Esophagus squamous epithelium (tissue), 5 donors: ENCODE measurements at places on chromosomes 7 and 10.

DNA sequence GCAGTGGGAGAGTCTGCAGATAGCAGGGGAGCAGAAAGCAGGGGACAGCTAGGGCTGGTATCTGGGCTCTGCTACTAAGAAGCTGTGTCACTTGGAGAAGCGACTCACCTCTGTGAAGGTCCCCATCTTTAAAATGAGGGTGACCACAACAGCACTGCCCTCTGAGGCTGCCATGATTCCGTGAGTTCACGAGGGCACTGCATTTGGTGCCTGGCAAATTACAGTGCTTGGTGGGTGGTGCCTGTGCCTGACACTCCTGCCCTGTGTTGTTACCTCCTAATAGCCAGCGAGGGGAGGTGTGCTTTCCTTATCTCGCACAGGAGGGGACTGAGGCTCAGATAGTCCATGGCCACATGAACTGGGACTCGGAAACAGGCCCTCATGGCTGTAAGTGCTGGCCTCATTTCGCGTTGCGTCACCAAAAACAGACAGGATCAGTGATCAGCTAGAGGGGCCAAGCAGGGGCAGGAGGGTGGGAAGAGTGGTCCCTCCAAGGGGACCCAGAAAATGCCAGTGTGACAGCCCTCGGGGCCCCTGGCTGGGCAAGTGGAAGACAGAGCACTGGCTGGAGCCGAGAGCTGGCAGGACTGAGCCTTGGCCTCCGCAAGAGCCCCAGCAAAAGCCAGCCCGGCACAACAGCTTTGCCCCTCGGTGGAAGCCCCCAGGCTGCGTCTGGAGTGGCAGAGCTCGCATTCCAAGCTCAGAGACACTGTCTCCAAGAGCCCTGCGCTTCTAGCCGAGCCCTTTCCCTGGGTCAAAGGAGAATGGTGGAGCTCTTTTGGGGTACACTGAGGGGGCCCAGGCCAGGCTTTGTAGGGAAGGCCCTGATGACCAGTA is 17.3 kb upstream of the BNIP3 start:
- no peak for DNase-seq

DNA sequence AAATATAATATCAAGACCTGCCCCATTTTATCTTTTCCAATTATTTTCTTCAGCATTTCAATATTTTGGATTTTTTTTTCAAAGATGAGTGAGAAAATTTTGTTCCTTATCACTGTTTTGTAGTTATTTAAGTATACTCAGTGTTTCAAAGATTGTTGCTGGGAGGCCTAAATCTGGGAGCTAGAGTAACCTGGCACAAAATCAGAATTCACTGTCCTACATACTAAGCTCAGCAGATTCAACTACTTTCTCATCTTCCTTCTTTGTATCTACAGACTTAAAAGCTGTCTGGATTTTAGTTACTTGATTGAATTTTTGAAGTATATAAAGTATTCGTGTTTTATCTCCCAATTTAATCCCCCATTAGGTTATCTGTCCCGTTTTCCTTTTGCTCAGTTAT is 85.9 kb downstream of the TAX1BP1 start:
- DNase-seq: no peak

- DNase-seq: no peak
Measured at GRCh38 chr7:22332461-22332870, 24.5 kb downstream of the RAPGEF5 start.

DNA sequence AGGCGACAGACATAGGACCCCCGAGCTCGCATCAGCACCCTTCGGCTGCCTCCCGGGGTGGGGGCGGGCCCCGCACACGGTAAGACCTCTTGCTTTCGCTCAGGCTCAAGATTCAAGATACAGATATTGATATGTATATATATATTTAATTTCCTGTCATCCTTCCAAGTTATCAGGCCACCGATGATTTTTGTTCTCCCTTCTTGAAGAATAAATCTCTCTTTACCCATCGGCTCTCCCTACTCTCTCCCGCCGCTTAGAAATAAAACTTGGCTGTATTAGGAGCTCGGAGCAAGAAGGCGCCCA is 603 bp downstream of the ADRA2A start:
- DNase-seq: no peak

DNA sequence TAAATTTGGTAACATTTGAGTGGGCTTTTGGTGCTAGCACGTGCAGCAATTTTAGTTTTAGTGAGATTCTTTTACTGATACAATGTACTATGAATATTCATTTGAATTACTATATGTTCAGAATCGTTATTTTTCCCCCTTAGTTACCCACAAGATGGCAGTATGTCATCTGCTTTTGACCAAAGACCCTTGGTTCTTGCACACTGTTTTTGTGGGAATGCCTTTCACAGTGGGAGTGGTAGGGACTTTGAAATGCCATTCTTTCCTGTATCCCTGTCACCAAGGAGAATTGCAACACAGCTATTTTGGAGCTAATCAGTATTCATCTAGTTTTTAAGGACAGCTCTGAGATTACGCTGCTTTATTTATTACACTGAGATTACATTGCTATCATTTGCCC is 40.6 kb downstream of the SEC23IP start:
- DNase-seq: no peak

- no peak for DNase-seq
Measured at GRCh38 chr10:31151301-31151700, 119.6 kb upstream of the ZNF438 start.

- no peak for DNase-seq
Measured at GRCh38 chr7:107480932-107481331, 11.1 kb downstream of the GPR22 start.

- DNase-seq: no peak
Measured at GRCh38 chr10:129116371-129116770, 350.7 kb upstream of the MGMT start.

GRCh38 chr10:6579183-6579903 is 733 bp downstream of the PRKCQ start:
- DNase-seq: no peak

DNA sequence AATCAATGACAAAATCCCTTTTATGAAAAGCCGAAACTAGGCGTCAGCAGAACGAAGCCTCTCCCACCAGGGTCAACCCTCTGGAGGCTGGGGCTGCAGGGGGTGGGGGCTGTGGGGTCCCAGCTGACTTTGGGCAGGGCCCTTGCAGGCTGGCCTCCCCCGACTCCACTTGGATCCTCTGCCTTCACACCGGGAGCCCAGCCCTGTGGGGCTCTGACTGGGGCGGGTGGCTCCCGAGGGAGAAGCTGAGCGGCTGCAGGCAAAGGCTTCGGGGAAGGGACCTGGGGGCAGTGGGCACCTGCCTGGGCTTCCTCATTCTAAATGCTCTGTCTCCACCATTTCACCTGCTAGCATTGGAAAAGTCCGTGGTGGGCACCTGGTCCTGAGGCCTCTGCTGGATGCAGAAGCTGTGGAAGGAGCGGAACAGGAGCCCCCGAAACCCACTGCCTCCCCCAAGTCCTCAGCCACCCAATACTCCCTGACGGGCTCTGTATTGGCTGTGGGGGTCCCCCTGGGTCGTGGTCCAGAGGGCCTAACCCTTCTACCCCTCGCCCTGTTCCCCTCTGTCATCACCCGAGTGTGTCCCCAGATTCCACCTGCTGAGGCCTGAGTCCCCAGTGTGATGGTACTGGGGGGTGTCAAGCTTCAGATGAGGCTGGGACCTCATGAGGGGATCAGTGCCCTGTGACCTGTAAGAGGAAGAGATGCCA is 108.6 kb downstream of the DNAJB6 start:
- DNase-seq: no peak

DNA sequence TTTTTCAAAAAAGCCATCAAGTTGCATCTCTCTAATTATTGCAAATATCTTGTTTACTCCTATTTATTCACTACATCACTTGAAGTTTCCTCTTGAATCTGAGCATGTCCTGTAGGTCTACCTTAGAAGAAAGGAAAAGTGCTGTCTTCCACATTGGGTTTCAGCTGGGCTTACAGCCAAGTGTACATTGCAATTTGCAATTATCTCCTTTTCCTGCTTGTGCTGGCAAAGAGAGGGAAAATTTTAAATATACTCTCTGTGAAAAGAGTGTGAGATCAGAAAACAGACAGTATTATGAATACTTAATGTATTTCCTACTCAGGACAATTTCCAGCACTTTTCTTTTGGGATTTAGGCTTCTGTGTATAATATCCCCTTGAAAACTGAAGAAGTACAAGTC is 839.7 kb downstream of the CNTNAP2 start:
- DNase-seq: no peak

DNA sequence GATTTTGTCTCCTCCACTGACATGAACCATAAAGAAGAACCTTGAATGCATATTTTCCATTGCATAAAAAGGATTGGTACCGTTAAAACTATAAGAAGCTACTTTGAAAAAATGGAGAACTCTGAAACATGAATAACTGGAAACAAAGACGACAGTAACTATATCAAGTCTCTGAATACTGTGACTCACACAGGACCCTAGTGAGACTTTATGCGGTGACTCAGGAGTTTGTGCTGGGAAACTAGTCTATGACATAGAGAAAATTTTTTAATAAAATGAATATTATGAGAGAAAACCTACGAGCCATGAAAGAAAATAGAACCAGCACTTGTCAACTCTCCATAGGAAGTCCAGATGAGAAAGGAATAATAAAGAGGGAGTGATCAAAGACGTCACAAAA is 339.9 kb upstream of the ADARB2 start:
- DNase-seq: no peak

DNA sequence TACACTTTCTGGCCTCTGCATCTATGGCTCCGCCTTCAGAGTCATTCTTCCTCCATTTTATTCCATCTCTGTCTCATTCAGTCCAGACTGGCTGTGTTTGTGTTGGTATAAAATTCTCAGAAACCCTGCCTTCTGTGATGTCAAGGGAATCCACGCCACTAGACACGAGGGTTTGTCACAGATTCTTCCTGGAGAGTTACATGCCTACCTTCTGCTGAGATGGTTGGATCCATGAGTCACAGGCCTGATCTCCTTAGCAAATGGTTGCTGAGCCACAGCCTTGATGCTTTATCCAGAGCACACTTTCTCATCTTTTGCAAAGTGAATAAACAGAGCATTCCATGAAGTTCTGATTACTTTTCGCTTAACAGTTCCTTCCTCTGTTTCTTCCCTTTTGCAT is 35.9 kb upstream of the TSPAN33 start:
- DNase-seq: no peak

DNA sequence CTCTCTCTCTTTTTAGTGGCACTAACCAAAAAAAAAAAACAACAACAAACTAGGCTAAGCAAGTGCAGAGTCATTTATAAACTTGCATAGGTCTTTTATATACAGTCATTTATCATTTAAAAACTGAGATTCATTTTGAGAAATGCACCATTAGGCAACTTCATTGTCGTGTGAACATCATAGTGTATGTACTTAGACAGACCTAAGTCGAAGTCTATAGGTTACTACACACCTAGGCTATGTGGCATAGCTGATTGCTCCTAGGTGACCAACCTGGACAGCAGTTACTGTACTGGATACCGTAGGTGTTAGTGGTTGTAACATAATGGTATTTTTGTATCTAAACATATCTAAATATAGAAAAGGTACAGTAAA is 109.1 kb upstream of the SAMD8 start:
- DNase-seq: no peak

- no peak for DNase-seq
Measured at GRCh38 chr7:131897790-131898165, 341.4 kb upstream of the PODXL start.

- DNase-seq: no peak
Measured at GRCh38 chr7:67429735-67430134, 433.1 kb downstream of the TYW1 start.

DNA sequence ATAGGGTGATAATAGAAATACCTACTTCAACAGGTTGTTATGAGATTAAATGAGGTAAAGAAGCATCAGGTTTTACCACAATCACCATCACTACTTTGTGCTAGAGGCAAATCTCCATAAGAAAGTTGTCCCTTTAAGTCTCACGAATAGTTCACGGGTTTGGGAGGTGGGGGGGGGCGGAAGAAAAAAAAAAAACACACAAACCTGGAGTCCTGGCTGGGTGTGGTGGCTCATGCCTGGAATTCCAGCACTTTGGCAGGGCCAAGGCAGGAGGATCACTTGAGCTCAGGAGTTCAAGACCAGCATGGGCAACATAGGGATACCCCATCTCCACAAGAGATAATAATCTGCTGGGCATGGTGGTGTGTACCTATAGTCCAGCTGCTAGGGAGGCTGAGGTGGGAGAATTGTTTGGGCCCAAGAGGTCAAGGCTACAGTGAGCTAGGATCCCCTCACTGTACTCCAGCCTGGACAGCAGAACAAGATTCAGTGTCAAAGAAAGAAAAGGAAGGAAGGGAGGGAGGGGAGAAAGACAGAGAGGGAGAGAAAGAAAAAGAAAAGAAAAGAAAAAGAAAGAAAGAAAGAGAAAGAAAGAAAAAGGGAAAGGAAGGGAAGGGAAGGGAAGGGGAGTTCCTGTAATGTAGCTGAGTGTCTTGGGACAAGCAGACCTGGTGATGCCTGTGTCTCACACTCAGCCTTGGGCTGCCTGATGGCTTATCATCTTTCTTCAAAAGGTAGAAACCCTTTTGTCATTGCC is 231.4 kb downstream of the CREB5 start:
- DNase-seq: no peak

DNA sequence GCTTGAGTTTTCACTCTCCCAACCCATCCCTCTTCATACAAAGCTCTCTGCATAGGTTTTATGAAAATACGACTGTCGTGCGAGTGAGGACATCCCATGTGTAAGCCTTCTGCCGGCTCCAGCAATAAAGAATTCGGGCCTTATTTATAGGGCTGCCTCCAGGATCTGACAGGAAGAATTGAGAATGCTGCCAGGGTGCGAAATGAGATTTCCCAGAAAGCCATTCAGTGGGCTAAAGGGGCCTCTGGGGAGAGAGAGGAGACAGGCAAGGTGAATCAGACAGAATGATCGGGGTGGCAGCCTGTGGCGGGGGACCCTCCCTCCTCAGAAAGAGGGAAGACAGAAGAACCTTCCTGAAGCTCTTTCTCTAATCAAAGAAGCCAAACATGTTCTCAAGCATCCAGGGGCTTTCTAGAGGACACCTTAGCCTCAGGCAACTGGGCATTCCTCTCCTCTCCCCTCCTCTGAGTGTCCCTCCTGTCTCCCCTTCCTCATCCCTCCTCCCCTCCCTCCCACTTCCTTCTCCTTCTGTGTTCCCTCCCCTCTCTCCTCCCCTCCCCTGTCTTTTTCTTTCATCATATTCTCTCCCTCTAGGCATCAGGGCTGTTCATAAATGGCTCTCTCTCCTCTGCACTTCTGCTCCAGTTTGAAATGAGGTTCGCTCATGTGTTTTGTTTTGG is 410.9 kb downstream of the TYW1 start:
- no peak for DNase-seq

DNA sequence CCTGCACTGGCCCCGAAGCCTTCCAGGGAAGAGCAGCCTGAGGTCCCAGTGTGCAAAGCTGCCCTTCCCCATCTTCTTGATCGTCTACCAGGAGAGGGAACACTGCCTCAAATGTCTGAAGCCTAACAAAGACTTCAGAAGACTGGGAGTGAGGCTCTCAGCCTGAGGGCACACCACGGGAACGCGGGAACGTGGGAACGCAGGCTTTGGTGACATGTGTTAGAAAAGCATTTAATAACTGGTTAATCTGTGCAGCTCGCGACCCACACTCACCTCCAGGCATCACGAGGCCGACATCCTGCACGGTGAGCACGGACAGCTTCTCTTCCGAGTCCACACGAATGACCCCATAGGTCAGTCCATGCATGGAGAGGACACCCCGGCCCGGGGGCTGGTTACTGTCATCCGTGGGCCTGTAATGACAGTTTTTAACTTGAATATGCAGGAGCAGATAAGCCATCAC is 234.0 kb downstream of the ZMYND11 start:
- no peak for DNase-seq
